ENCODE measurements at places on chromosomes 11 and 22.

DNA sequence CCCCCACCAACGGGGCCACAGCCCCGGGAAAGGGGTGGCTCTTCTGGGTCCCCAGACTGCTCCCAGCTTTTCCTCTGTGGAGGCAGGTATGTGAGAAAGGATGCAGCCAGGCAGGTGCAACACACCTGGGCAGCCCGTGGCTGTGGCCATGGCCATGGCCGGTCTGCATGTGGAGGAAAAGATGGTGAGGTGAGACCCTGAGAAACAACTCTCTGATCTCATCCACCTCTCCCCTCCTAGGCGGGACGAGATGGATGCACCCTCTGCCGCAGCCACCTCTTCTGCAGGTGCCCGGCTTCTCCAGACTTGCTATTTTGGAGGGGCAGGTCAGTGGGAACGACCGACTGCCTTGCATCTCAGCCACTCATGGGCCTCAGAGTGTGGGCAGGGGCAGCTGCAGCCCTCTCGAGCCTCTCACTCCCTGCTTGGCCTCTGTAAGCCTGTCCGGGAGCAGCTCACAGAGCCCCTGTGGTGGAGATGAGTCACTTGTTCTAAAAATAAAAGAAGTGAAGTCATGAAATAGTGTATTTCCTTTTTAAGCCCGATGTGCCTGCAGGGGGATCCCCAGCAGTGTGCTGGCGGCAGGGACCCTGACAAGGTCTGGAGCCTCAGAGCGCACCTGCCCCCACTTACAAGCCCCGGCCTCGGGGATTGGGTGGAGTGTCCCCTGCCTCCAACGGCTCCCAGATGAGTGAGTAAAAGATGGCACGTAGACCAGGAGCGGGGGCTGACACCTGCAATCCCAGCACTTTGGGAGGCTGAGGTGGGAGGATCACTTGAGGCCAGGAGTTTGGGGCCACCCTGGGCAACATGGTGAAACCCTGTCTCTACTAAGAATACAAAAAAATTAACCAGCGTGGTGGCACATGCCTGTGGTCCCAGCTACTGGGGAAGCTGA lies 10.7 kb downstream of the SMIM38 start:
- H3K36me3 ChIP-seq = peaks cover 4% of the 10 kb centered on the region
- no peaks in the 10 kb centered on the region for H3K27me3 ChIP-seq
- DNase-seq = peak; percentile 79
- H3K27ac ChIP-seq = peak overlapping the region; percentile 60
- H3K4me1 ChIP-seq = peaks cover 25% of the 10 kb centered on the region

- no peaks in the 10 kb centered on the region for H3K36me3 ChIP-seq
- H3K4me3 ChIP-seq = no peak overlapping the region
- no peaks in the 10 kb centered on the region for H3K4me1 ChIP-seq
- no peak for DNase-seq
- H3K27me3 ChIP-seq = no peaks in the 10 kb centered on the region
- no peak overlapping the region for H3K27ac ChIP-seq
Measured at GRCh38 chr11:100404907-100405306, 282.2 kb upstream of the ARHGAP42 start.

DNA sequence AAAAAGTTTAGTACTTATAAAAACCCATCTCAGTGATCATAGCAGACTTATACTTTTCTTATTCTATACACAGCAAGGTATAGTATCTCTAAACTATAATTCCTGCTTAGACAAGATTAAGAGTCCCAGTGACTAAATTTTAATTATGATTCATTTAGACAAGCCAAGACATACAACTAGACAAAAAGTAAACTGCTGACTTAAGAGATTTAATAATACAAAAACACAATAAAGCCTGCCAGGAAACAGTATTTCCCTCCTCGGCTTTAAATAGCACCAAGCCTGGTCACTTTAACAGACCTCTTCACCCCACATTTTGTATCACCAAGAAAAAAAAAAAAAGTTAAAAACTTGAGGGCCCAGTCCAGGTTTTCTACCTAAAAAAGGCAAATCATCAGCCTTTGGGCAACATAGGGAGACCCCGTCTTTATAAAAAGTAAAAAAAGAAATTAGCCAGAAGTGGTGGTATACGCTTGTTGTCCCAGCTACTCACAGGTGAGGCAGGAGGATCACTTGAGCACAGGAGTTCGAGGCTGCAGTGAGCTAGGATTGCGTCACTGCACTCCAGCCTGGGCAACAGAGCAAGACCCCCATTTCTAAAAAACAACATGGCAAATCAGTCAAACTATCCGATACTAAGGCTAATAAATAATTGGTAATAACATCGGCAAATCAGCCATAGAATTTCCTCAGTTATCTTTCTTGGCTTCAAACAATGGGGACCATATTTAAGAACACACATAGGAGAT lies 53.8 kb downstream of the SIK3 start:
- H3K4me3 ChIP-seq = no peak overlapping the region
- H3K27me3 ChIP-seq = no peaks in the 10 kb centered on the region
- H3K4me1 ChIP-seq = peaks cover 34% of the 10 kb centered on the region

DNA sequence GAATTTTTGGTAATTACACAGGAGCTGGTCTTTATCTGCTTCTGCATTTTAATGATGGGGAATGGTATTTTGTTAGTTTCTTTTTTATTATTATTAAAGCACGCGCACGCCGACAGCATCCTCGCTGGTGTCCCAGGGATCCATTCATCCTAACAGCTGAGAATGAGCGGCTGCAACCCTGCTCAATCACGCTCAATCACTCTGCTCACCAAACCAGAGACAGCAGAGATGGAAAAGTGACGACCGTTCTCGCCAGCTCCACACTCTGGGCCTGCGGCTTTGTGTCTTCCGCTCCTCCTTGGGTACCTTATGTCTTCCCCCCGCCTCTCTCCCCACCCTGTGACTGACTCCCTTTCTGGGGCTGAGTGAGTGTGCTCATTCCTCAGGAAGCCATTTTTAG lies 84.5 kb downstream of the DSCAML1 start:
- no peak for DNase-seq
- H3K27me3 ChIP-seq = peaks cover 98% of the 10 kb centered on the region

DNA sequence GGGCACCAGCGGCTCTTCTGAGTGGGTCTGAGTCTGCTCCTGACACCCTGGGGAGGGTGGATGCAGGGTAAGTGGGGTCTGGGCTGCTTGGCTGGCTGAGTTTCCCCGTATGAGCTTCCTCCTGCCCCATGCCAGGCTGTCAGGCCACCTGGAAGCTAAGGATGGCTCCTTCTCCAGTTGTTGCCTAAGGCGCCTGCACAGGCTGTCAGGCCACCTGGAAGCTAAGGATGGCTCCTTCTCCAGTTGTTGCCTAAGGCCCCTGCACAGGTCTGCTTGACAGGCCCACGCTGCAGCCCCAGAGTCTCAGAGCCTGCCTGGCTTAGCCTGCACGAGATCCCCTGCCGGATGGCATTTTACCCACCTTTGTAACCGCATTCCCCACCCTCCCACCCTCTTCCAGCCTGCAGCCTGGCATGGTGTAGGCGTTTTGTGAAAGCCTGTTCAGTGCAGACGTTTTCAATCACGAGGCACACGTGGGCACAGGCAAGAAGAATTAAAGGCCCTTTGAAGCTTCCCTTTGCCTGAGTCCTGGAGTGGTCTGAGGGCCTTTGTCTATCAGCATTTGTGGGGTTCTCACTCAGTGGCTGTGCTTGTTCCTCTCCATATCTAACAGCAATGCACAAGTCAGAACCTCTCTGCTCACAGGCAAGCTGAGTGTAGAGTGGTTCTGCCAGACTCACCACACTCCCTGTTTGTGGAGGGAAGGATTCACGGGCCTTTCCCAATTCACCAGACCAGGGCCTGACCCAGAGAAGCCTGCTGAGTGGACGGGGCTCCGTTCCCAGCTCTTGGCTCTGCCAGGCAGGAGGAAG lies 40.2 kb upstream of the B3GAT1 start:
- no peaks in the 10 kb centered on the region for H3K36me3 ChIP-seq
- no peak for DNase-seq
- no peak overlapping the region for H3K27ac ChIP-seq
- no peaks in the 10 kb centered on the region for H3K4me1 ChIP-seq

DNA sequence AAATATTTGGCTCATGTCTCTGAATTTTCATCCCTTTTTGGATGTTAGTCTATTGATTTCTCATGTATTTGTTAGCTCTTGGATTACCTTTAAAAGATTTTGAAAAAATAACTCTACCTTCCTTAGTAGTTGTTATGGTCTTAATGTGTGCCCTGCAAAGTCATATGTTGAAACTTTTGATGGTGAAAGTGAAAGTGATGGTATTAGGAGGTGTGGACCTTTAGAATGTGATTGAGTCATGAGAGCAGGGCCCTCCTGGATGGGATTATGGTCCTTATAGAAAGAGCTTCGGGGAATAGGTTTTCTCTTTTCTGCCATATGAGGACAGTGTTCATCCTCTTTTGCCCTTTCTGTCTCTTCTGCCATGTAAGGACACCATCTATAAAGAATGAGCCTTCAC lies 33.6 kb upstream of the MPPED2 start:
- no peak for DNase-seq
- peaks cover 91% of the 10 kb centered on the region for H3K27me3 ChIP-seq
- H3K36me3 ChIP-seq = no peaks in the 10 kb centered on the region
- no peaks in the 10 kb centered on the region for H3K4me1 ChIP-seq
- no peak overlapping the region for H3K4me3 ChIP-seq
- H3K27ac ChIP-seq = no peak overlapping the region

DNA sequence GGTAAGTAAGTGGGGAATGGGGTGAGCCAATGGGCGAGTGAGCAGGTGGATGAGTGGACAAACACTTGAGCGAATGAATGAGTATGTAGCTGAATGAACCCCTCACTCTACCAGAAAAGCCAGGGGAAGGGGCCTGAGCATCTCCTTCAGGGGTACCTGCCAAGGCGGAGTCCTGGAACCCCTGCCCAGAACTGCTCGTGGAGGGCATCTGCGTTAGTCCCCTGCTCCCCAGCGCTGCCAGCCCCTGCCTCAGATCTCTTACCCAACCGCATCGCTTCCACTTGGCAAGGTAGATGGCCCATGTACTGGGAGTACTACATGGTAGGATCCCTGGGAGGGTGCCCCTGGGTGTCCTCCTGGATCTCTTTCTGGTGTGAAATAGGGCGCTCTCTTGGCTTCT lies 7.4 kb upstream of the ANO1 start:
- no peaks in the 10 kb centered on the region for H3K36me3 ChIP-seq
- H3K27me3 ChIP-seq = peaks cover 30% of the 10 kb centered on the region
- no peaks in the 10 kb centered on the region for H3K4me1 ChIP-seq
- no peak overlapping the region for H3K4me3 ChIP-seq
- no peak for DNase-seq

DNA sequence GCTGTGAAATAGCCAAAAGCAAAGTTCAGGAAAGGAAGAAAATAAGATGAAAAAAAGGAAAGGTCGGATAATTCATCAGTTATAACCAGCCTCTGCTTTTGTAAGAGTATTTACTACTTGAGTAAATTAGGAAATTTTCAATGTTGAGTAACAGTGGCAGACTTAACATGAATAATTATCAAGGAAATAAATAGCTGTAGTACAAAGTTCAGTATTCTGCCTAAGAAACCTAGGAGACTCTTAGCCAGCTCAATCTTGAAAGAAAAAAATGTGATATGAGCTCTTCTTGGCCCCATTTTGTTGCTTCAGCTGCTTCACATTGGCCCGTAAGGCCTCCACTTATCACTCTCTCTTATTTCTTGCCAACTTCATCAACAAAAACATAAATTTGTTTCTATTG lies 17.0 kb upstream of the DNAJB7 start:
- no peaks in the 10 kb centered on the region for H3K27me3 ChIP-seq
- no peak for DNase-seq
- no peak overlapping the region for H3K27ac ChIP-seq

- H3K27ac ChIP-seq = no peak overlapping the region
- H3K27me3 ChIP-seq = no peaks in the 10 kb centered on the region
- no peaks in the 10 kb centered on the region for H3K36me3 ChIP-seq
- DNase-seq = no peak
- no peaks in the 10 kb centered on the region for H3K4me1 ChIP-seq
Measured at GRCh38 chr22:30187094-30187493, 59.5 kb downstream of the LIF start.

DNA sequence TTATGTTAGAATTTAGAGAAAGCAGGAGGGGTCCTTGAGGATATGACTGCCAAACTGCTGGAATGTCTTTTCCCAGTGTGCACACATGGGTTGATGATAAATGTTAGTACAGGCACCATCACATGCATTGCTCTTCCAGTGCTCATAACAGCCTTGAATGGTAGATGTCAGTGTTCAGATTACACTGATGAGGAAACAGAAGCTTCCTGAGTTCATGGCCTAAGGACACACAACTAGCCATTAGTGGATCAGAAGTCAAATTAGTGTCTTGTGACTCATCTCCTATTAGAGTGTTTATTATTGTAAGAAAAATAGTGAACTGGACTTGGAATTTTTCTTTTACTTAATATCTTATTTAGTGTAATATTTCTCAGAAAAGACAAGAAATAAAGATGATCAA lies 241.5 kb downstream of the DDX10 start:
- H3K27me3 ChIP-seq = no peaks in the 10 kb centered on the region
- H3K27ac ChIP-seq = peak overlapping the region; percentile 81
- H3K4me1 ChIP-seq = peaks cover 10% of the 10 kb centered on the region

GRCh38 chr11:73011126-73011817 lies 130.8 kb downstream of the FCHSD2 start:
- H3K36me3 ChIP-seq = no peaks in the 10 kb centered on the region
- peaks cover 18% of the 10 kb centered on the region for H3K4me1 ChIP-seq
- H3K4me3 ChIP-seq = no peak overlapping the region
- no peak overlapping the region for H3K27ac ChIP-seq
